ENCODE measurements at places on chromosomes 11 and 22.

DNA sequence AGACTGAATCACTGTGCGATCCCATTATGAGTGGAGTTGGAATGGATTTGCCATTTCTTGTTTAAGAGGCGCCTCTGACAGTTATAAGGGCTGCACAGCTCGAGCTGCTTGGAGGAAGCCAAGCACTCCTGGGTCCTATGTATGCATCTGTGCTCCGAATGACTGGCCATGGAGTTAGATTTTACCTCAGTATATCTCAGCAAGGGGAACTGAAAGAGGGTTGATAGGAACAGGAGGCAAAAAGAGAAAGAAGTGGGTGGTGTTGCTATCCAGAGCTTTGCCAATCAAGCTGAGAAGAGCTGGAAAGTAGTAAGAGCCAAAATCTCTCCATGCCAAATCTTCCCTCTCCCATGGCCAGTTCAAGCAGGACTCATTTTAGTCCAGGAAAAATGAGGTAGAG is 632.0 kb upstream of the KIRREL3 start:
- no peak for DNase-seq

GRCh38 chr22:19750507-19751490 is 9.8 kb upstream of the TBX1 start:
- no peak for DNase-seq

- DNase-seq, result no peak
Observed at GRCh38 chr11:96014217-96014616, 90.3 kb upstream of the MTMR2 start.

- no peak for DNase-seq
Observed at GRCh38 chr11:76837696-76838677, 22.7 kb upstream of the ACER3 start.

- no peak for DNase-seq
Observed at GRCh38 chr11:73570415-73571114, 27.3 kb downstream of the FAM168A start.

DNA sequence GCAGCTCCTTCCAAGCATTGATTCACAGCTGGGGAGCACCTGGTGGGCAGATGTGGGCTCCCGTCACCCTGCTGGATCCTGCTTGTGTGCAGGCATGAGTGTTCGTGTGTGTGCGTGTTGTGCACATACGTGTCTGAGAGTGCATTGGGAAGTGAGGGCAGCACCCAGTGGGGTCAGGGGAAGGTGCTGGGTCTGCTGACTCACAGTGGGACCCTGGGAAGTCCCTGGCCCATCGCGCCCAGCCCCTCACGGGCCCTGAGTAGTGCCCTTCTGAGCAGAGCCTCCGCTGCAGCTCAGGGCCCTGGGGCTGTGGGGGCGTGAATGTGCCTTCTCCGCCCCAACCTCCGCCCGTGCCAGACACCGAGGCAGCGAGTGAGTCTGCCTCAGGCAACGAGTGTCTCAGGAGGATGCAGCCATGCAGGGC is 36.8 kb downstream of the WNT11 start:
- no peak for DNase-seq

GRCh38 chr11:56817661-56818060 is 69.2 kb upstream of the OR9G4 start:
- no peak for DNase-seq

- DNase-seq, result no peak
Observed at GRCh38 chr11:29782447-29782846, 234.4 kb downstream of the KCNA4 start.

DNA sequence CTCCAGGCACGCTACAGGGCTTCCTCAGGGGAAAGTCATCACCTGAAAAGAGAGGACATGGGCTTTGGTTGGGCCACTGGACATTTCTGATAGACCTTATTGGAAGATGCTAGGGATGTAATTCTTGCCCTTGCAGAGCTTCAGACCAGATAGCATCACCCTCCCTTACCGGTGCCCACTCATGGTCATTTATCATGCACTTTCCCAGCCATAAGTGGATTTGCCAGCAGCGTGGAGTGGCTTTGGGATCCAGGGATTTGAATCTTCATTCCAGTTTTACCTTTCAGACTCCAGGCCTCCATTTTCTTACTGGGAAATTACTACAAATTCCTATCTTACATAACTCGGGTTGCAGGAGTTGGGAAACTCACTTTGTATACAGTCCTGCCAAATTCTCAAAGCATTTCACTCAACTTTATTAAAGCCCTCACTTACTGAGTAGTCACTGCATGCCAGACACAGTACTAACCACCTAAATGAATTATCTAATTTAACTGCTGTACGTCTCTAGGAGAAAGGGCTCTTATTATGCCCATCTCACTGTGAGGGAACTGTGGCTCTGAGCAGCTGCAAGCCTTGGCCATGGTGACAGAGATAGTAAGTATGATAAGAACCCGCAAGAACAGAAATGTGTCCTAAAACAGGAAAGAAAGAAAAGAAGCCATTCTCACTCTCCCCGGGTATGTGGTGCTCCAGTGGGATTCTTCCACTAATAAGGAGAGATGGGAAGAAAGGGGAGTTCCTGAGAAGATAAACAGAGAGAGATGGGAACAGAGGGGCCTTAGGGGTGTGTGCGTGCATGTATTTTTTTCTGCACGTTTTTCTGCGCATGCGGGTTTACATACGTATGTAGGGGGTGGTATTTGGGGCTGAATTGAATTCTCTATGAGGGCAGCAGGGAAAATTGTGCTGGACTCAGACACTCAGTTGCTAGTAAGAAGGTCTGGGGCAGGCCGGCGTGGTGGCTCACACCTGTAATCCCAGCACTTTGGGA is 9.7 kb downstream of the CHRM1 start:
- no peak for DNase-seq

GRCh38 chr11:17813391-17814059 is 78.9 kb downstream of the KCNC1 start:
- no peak for DNase-seq
